ENCODE measurements at places on chromosomes 5 and 9.
A peak's percentile ranks its signal among the peaks of the same experiment; 100 is the strongest.

GRCh38 chr9:131738293-131739132 is 1.4 kb downstream of the RAPGEF1 start:
- DNase-seq: no peak

DNA sequence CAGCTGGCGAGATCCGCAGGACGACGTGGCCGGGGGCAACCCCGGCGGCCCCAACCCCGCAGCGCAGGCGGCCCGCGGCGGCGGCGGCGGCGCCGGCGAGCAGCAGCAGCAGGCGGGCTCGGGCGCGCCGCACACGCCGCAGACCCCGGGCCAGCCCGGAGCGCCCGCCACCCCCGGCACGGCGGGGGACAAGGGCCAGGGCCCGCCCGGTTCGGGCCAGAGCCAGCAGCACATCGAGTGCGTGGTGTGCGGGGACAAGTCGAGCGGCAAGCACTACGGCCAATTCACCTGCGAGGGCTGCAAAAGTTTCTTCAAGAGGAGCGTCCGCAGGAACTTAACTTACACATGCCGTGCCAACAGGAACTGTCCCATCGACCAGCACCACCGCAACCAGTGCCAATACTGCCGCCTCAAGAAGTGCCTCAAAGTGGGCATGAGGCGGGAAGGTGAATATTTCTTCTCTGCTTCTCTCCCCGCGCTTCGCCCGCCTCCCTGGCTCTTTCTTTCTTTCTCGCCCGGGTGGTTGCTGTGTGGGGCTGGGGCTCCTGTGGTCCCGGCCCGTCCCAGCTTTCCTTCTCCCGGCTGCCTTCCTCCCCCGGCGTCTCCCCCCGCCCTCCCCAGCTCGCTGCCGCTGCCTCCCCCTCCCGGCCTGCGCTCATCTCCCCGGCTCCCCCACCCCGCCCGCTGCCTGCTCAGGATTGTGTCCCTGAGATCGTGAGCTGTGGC is 2.2 kb downstream of the NR2F1 start:
- no peak for DNase-seq

GRCh38 chr9:135033487-135033886 is 54.0 kb upstream of the OLFM1 start:
- DNase-seq: no peak

DNA sequence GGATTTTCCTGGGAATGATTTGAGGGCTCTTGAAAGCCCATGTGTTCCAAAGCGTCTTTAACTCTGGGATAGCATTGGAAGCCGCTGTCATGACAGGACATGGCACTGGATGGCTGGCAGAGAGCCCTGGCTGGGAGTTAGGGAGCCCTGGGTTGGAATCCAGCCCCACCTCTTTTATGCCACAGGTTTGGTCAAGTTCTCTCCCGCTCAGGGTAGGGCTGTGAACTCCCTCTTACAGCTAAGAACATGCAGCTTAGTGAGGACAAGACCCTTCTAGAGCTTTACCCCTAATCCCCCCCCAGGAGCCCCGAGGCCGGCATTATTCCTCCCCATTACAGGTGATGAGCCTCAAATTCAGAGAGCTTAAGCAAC is 37.2 kb downstream of the OLFML2A start:
- DNase-seq: no peak

DNA sequence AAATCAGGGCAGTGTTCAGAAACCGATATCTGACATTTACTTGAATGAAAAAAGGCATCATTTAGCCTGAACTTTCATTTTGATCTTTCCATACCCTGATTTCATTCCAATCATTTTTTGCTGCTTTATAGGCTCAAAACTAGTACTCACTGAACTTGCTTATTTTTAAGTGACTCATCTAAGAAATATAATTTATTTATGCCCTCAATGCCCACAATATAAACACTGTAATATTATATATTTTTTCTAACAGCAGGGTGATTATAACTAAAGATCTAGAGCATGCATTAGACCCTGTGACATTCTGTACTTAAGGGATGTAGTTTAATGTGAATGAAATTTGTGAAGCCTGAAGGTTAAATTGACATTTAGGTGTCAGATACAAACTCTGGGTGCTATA is 446.1 kb upstream of the CDH10 start:
- no peak for DNase-seq

DNA sequence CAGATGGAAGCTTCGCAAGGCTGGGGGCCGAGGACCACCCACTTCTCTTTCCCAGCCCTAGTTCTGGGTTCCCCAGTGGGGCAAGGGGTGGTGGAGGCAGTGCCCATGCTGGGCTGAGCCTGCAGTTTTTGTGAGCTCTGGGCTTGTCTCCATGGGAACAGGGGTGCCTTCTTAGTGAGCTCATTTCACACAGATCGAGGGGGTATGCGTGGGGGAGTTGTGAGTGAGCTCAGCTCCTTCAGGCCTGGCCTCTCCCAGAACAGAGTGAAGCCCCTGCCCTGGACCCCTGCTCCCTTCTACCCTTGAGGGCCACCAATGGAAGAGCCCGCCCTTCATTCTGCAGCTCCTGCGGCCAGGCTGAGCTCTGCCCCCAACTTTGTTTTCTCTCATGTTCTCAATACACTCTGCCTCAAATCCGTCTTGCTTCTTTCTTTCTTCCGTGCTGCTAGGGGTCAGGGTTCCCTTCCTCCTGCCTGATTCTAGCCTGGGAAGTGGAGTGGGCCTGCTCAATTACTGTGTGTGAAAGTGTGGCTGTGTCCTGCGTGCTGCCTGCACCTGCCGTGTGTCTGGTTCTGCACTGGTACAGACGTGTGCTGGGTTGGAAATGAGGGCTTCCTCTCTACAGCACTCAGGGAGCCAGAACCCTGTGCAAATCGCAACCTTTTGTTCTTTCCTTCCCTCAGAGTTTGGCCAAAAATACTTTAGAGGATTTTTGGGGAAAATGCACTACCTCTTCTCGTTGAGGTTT is 9.0 kb upstream of the MYOZ3 start:
- no peak for DNase-seq

DNA sequence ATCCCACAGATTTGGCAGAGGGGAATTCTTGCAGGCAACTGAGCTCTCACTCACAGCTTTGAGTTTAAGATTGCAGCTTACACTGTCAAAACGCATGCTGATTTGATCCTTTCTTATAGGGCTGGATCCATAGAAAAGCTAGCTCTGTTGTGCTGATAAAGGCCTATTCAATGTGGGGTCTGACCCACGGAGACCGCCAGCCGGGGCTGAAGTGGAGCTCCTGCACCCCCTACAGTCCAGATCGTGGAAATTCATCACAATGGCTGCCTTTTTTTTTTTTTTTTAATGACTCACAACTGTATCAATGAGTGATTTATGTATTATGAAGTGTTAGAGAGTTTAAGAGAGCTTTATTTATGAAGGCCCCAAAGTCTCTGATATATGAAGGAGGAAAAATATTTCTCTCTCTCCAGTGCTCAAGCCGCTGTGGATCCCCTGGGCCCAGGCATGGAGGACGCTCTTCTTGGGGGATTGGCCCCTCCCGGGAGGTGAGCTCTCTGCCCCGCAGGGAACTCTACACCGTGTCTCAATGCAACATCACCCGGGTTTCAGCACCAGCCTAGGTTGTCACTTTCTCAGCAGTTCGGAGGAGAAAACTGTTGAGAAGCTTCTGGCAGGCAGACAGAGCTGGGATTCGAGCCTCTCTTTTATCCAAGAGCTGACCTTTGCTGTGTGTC is 700.2 kb downstream of the IRX1 start:
- no peak for DNase-seq

GRCh38 chr5:8247049-8247899 is 378.3 kb downstream of the MTRR start:
- DNase-seq: no peak

GRCh38 chr9:34719021-34719768 is 9.3 kb upstream of the CCL21 start:
- no peak for DNase-seq

- DNase-seq: peak; percentile 41
These were observed 53.3 kb upstream of the FAM169A start for GRCh38 chr5:74919487-74919886.

DNA sequence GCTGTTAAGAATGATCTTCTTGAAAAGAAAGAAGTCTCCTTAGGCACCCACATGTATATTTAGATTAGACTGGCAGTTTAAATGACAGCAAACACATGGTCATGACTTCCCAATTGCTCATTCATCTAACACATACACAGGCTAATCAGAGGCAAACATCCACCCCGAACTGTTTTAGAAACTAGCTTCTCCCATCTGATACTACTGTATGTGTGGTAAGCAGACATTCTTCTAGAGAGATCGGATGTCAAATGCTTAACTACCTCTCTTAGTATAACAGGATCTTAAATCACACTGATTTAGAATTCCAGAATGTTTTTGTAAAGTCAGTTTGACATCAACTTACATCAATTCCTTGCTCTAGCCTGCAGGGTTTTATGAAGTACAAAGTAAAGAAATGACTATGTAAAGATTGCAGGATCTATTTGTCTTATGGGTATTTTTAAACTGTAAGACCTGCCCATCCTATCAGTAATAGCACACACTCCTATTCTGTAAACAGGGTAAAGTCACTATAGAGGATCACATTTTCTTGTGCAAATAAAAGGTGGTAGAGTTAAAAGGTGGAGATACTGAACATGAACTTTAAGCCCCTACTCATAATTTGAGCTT is 239.7 kb downstream of the MLLT3 start:
- DNase-seq: no peak

- DNase-seq: no peak
These were observed 182.9 kb downstream of the AOPEP start for GRCh38 chr9:94909250-94909894.

GRCh38 chr5:127612441-127613141 is 36.3 kb upstream of the CTXN3 start:
- DNase-seq: no peak

DNA sequence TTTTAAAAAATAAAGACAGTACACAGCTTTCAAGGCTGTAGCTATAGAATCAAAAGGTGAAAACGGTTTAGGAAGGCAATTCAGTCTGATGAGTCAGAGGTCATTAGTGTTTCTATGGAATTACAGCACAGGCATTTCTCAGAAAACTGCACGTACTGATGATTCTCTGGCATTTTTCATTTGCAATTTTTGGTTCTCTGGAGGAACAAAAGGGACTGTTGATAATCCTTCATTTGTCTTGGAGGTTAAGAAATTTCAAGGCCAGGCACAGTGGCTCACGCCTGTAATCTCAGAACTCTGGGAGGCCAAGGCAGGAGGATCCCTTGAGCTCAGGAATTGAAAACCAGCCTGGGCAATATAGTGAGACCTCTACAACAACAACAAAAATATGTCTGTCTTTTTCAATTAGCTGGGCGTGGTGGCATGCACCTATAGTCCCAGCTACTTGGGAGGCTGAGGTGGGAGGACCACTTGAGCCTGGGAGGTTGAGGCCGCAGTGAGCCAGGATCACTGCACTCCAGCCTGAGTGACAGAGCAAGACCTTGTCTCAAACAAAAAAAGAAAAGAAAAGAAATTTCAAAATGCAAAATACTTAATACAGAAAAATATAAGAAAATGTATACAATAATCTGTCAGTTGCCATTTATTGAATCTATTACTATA is 27.3 kb downstream of the NR6A1 start:
- DNase-seq: no peak

DNA sequence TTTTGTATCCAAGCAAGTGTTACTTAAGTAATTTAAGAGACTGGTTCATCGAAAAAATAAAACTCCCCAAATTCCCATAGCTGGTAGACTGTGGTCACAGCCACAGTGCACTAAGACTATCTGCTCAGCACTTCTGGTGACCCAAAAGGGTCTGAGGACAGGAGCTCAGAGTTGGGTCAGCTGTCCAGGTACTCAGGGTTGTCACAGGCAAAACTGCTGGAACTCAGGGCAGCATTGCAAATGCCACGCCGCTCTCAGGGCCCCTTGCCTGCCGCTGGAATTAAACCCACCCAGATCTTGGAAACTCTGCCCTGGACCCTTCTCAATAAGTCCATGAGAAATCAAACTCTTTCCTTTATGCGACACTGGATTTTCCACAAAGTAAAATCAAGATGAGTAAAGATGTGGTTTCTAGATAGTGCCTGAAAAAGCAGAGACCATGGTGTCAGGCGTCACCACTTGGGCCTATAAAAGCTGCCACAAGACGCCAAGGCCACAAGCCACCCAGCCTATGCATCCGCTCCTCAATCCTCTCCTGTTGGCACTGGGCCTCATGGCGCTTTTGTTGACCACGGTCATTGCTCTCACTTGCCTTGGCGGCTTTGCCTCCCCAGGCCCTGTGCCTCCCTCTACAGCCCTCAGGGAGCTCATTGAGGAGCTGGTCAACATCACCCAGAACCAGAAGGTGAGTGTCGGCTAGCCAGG is at the start of gene IL13:
IL13 (plus strand) TSS at position 498 of the 705 bp plus-strand sequence; CDS start at position 512, 14 bp downstream.
- DNase-seq: no peak

- DNase-seq: no peak
These were observed 633.5 kb downstream of the DTWD2 start for GRCh38 chr5:118354797-118355196.

GRCh38 chr9:117095081-117095480 is 319.8 kb downstream of the ASTN2 start:
- no peak for DNase-seq

DNA sequence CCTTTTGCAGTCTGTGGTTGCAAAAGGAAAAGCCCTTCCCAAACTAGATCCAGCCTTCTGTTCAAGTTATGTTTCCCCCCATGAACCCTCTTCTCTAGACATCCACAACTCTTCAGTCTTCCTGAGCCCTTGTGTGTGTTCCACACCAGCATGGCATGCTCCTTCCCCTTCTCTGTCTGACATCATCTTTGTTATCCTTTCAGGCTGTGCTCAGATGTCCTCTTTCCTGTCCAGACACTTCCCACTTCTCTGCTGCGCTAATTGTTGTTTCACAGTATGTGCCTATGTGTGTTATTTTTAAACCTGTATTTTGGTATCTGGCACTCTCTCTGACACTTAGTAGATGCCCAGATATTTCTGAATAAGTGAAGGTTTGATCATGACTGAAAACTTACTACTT is 38.2 kb downstream of the FOCAD start:
- DNase-seq: no peak

GRCh38 chr5:37495210-37495609 is 116.1 kb downstream of the WDR70 start:
- no peak for DNase-seq

GRCh38 chr5:57836331-57836730 is 353.7 kb upstream of the ACTBL2 start:
- DNase-seq: no peak

DNA sequence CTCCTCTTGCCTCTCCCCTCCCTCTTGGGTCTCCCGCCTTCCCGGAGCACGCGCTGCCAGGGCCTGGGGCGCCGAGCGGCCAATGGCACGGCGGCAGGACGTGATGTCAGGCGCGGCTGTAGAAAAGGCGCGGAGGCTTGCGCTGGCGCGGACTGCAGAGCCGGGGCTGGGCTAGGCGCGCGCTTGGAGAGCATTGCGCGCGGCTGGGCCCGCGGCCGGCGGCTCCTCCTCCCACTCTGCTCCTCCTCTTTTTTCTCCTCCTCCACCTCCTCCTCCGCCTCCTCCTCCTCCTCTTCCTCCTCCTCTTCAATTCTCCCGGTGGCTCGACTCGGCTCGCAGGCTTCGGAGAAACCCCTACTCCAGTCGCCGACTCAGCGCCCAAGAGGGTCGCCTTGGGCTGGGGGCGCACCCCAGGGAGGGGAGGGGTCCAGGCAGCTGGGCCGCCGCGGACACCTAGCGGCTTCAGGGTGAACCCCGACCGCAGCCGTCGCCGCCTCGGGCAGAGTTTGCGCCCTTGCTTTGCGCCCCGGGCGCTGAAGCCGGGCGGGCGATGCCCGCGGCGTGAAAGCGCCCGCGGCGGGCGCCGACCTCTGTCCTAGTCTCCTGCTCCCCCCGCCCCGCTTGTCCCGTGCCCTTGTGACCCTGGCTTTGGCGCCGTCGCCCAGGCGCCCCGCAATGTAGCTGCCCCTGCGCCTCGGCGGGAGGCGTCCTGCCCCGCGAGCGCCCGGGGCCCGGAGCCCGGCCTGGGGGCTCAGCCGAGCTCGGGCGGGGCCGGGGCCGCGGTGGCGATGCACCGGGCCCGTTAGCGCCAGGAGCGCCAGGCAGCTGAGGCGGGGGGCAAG is at the start of gene LHX2:
LHX2 (plus strand) TSS at position 309 of the 842 bp plus-strand sequence. CDS start 581 bp downstream, outside the sequence.
- peak; percentile 49 for DNase-seq

All from kidney capillary endothelial cell (primary cell).